ENCODE measurements at places on chromosomes 5 and 9. TPM values are rescaled to one million over a fixed set of nuclear protein-coding genes. Genes with fewer than 3 reads are reported as not detected.

The INPP5E gene
- 7.8 TPM for total RNA-seq

The MEGF10 gene
- total RNA-seq: under 0.01 TPM

The TAF11L5 gene
- total RNA-seq: not detected

The PCDHGA12 gene
- 13.7 TPM for total RNA-seq

The SOX30 gene
- total RNA-seq: under 0.01 TPM

The SPEF2 gene
- 6.9 TPM for total RNA-seq

The TRPM6 gene
- total RNA-seq: under 0.01 TPM

The ZNF462 gene
- total RNA-seq: 27.4 TPM

The GLRA1 gene
- total RNA-seq: not detected

The COL27A1 gene
- 5.4 TPM for total RNA-seq

The EGFL7 gene
- total RNA-seq: 7.9 TPM

The PCDHGC5 gene
- 2.6 TPM for total RNA-seq

The LCN1 gene
- total RNA-seq: not detected

The C9orf153 gene
- 0.51 TPM for total RNA-seq

The CCDC192 gene
- total RNA-seq: not detected

The DMGDH gene
- 7.7 TPM for total RNA-seq

The FAM151B gene
- 4.8 TPM for total RNA-seq

The SOHLH1 gene
- not detected for total RNA-seq

The LHX3 gene
- not detected for total RNA-seq

The SVEP1 gene
- total RNA-seq: 76.3 TPM

The SPINK6 gene
- total RNA-seq: not detected

The SLC4A9 gene
- total RNA-seq: not detected

The CYLC2 gene
- total RNA-seq: not detected

The CD14 gene
- total RNA-seq: 4.1 TPM
